ENCODE measurements at places on chromosomes 6 and 20. TPM values are rescaled to one million over a fixed set of nuclear protein-coding genes. Genes with fewer than 3 reads are reported as not detected.

The MCHR2 gene
- total RNA-seq: not detected

The CCN5 gene
- total RNA-seq: not detected

The NKAPL gene
- total RNA-seq: 0.35 TPM

The SYTL3 gene
- total RNA-seq: 38.5 TPM

The MARCKS gene
- 3.1 TPM for total RNA-seq

The DEFB132 gene
- not detected for total RNA-seq

The MPC1 gene
- 17.9 TPM for total RNA-seq

DNA sequence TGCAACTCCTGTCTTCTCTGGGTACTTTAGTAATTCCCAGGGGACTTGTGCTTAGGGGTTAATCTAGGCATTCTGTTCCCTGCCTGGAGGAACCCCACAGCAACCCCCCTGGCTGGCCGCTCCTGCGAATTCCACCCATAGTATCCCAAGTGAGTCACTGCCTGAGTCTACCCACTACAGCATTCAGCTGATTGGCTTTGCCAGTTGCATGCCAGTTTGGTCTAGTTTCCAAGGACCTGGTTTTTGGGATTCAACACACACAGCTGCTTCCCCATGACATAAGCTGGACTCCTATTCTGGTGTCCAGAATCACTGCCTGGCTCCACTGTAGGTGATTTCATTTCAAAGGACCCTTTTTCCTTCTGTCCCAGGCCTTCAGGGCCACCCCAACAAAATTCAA lies 40.3 kb downstream of the PLCG1 start:
- no peak for DNase-seq

GRCh38 chr6:83193747-83194566 lies 800 bp downstream of the RWDD2A start:
- no peak for DNase-seq

- no peak for DNase-seq
Measured at GRCh38 chr20:47127999-47128398, 228.5 kb downstream of the ZMYND8 start.

DNA sequence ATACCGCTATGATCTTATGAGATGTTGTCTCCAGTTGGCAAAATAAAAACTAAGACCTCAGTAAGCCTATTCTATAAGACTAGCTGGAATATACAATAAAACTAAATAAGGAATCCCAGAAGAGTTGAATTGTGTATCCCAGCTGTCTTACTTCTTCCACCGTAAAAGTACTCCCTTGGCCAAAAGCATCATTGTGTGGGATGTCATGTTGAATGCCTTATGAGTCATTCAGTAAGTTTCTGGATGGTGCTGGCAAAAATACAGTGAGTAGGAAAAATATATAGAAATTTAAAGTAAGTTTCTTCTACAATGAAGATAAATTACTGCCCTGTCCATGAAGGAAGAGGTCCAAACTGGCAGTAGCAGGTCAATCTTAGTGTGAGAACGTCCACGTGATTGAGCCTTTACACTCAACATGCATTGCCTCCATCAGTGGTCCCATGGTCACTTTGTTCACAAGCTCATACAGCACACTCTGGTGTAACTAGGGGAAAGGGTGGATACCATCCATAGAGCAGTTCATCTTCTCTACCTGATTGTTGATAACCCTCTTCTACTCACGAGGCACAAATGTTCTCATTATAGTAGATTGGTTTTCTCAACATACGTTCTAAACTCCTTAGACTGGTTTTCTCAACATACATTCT lies 13.7 kb upstream of the ZNF318 start:
- DNase-seq: no peak

DNA sequence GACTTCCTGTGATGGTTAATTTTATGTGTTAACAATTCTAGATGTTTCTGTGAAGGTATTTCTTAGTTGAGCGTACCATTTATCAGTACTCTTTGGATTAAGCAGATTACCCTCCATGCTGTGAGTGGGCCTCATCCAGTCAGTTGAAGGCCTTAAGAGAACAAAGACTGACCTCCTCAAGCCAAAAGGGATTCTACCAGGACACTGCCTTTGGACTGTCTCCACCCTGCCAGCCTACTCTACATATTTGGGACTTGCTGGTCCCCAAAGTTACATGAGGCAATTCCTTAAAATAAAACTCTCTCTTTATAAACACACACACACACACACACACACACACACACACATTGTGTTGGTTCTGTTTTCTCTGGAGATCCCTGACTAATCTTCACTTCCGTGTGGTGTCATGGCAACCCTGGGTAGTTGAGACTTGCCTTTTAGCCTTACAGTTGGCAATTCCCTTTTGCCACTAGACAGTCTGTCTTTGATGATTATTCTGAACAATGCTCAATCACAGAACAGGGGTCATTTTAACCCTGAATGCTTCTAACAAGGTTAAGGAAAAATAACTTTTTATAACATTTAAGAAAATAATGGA lies 32.2 kb downstream of the MRAP2 start:
- no peak for DNase-seq

GRCh38 chr6:13004601-13005000 lies 288.0 kb downstream of the PHACTR1 start:
- DNase-seq: no peak

GRCh38 chr20:63330084-63330760 lies 30.9 kb downstream of the CHRNA4 start:
- no peak for DNase-seq

DNA sequence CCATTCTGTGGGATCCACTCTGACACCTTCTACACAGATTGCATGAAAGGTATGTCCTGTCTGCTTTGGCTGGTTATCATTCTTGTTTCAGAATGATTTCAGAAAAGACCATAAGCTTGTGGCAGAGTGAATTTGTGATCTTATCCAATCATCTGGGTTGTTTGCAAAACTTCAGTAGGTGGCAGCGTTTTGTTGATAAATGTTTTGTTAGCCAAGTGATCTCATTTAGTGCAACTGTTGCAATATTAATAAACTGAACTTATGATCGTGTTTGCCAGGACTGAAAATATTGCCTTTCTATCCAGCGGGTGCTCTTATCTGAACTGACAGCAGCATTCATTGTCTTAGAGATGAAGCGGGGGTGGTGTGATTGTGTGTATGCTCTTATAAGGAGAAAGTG lies 613.2 kb upstream of the NOX3 start:
- DNase-seq: no peak

- no peak for DNase-seq
Measured at GRCh38 chr20:9375221-9375681, 139.1 kb upstream of the LAMP5 start.

GRCh38 chr6:137282254-137282653 lies 63.1 kb upstream of the IFNGR1 start:
- DNase-seq: no peak

GRCh38 chr6:17240803-17241500 lies 40.2 kb upstream of the RBM24 start:
- no peak for DNase-seq

GRCh38 chr6:46130666-46131065 lies 877 bp downstream of the ENPP4 start:
- DNase-seq: no peak

DNA sequence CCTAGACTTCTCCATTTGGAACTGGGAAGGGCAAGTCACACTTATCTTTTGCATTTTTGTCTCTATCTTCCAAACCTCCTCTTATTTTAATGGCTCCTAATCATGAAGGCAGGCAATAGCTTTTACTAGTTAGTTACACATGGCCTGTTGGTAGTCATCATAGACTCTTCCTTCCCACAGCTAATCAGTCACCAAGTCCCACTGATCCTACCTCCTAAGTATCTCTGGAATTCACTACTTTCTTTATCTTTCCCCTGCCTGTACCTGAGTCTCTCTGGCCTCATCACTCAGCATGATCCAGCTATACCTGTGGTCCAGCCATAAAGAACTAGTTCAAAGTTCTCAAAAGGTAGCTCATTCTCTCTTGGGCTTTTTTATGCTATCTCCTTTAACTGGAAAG lies 18.8 kb downstream of the TMX4 start:
- DNase-seq: no peak

- DNase-seq: no peak
Measured at GRCh38 chr6:128179876-128180438, 279.1 kb upstream of the THEMIS start.

DNA sequence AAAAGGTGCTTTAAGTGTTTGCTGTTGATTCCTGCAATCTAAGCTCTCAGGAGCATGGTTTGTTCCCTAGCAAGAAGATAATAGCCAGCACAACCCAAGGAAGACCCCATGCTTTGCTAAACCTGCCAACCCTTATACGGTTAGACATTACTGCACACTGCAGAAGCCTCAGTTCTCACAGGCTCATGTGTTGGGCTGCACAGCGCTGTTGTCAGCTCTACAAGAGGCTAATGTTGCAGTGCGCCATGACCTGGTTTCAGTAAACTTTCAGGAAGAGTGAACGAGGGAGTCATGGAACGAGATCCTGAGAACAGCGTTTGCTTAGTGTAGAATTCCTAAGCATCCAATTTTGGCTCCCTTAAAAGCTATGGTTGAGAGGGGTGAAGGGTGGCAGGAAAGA lies 218.5 kb downstream of the ARHGAP18 start:
- no peak for DNase-seq

GRCh38 chr6:11212664-11213063 lies 19.8 kb downstream of the NEDD9 start:
- DNase-seq: no peak

DNA sequence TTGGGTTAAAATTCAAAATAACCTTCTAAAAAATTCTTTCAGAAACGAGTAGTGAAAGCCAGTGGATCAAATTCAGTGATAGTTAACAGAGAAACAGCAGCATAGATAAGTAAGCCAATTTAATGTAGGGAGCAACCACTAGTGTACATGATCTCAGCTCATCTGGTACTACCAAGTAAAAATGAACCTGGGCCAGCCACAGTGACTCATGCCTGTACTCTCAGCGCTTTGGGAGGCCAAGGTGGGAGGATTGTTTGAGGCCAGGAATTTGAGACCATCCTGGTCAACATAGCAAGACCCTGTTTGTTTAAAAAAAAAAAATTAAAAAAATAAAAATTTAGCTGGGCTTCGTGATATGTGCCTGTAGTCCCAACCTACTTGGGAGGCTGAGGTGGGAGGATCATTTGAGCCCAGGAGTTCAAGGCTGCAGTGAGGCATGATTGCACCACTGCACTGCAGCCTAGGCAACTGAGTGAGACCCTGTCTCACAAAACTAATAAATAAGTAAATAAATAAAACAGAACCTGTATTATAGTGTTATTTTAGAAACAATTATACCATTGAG lies 32.4 kb downstream of the CBFA2T2 start:
- DNase-seq: no peak

DNA sequence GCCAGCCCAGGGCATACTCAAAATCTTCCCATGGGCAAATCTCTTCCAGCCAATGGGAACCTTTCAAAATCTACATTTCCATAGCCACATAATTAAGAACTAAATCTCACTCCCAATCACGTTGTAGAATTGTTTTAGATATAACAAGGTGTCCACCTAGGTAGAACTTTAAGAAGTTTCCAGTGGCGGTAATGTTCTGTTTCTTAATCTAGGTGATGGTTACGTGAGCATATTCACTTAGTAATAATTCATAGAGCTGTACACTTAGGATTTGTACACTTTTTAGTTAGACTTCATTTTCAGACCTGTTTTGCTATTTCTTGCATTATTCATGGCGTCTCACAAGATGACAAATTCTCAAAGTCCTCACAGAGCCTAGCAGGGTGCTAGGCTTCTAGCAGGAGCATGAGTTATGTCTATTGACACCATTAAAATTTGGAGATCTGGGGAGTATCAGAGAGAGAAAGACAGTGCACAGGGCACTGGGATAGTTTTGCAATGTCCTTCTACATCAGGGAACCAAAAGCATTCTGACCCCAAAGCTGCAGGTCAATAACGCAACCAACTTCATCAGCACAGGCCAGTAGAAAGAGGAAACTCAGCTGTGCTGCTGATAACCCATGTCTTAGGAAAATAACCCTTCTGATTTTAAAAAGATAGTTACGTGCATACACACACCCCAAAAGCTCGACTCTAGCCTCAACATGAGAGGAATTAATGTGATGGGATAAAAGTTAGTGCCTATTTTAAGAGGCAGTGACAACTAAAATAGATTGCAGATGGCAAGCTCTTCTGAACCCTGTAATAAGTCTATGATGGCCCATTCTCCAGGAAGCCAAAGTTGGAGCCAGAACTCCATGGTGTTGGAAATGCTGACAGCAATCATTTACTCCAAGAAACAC lies 518.1 kb upstream of the JARID2 start:
- no peak for DNase-seq

DNA sequence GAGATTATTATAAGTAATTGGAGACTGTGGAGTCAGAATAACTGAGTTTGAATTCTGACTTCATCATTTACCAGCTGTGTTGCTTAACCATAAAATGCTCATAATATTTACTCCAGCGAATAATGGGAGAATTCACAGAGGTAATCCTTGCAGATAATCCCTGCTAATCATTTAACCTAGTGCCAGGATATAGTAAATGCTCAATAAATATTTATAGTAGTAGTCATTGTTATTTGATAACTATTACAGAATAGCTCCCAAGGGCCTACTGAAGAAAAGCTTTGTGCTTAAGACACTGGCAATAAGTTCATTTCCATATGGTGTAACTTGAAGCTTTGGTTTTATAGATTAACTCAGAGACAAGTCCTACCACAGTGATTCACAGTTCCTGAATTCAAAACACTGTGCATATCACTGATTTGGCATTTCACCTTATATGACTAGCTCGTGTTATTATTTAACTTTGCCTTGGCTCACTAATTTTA lies 208.8 kb upstream of the PLCB4 start:
- DNase-seq: no peak

DNA sequence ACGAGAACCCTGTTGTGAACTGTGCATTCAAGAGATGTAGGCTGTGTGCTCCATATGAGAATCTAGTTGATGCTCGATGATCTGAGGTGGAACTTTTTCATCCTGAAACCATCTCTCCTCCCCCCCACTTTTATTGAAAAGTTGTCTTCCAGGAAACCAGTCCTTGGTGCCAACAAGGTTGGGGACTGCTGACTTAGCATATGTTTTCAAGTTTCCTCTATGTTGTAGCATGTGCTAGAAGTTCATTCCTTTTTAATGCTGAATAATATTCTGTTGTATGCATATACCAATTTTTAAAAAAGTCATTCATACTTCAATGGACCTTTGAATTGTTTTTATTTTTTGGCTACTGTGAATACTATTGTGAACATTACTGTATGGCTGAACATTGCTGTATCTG lies 27.2 kb downstream of the CARMIL1 start:
- no peak for DNase-seq

DNA sequence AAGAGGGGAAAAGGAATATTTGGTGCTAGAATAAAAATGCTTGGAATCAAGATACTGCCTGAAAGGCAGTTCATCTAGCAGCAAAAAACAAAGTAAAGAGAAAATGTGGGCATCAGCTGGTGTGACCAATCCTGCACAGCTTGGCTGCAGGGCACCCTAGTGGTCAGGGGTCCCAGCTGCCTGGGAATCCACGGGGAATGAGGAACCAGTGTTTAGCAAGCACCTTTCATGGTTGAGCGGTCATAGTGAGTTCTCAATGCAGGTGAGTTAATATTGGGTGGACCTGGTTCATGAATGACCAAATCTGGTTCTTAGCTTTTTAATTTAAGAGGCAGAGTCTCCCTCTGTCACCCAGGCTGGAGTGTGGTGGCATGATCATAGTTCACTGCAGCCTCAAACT lies 53.3 kb downstream of the CAP2 start:
- DNase-seq: no peak

Measured in activated T-cell treated with anti-CD3 and anti-CD28 coated beads, Interleukin-2, amount 50 U/mL, for 4 hours (primary cell).